CD8-positive, alpha-beta memory T cell (primary cell): ENCODE measurements at places on chromosomes 16 and 17.
A peak's percentile ranks its signal among the peaks of the same experiment; 100 is the strongest.

- H3K27ac ChIP-seq: no peak overlapping the region
- DNase-seq: no peak
- H3K27me3 ChIP-seq: no peaks in the 10 kb centered on the region
- peak overlapping the region; percentile 72 for H3K4me3 ChIP-seq
- H3K36me3 ChIP-seq: no peaks in the 10 kb centered on the region
Observed at GRCh38 chr17:50056961-50057330, 1.0 kb downstream of the ITGA3 start.

DNA sequence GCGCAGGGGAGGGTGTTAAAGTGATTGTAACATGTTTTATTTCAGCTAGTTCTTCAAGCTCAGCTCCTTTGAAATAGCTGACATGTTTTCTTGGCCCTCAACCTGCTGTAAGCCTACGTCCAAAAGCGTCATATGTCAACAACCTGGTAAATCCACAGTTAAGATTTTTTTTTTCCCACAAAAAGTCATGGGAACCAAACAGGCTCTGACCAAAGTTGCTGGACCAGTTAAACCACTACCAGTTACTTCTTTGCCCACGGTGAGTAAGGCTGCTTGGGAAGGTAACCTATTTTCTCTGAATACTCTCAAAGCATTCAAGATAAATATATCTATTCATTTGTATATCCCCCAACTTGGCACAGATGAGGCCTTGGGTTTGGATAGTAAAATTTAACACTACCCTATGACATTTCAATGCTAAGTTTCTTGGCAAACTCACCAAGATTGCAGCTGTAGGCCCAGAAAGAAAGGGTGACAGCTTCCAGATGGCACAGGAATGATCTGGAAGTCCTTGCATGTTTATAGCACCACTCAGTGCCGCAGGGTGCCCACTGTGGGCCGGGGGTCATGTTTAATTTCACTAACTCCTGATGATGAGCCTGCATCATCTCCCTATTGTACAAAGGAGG lies 166.2 kb downstream of the XYLT1 start:
- no peak for DNase-seq
- H3K4me3 ChIP-seq: no peak overlapping the region

DNA sequence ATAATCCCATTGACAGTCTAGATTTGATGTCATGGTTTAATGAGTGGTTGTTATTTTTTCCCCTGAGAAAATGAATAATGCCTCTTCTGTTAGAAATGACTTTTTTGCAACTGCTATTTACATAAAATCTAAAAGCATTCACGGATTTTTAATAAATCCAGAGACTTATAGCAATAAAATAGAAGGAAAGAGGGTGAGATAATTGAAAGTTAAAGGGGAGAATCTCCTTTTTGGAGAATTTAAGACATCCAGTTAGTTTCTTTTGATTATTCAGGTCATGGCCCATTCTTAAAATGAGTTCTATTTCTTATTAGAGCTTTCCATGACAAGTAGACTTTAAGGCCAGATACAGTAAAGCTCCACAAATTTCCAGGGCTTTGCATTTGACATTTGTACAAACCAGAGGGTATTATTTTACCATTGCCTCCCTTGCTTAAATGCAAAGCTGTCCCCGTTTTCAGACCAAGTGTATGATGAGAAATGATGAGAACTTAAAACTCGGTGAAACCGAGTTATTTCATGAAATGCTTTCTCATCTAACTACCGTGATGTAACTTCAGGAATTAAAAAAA lies 789.0 kb upstream of the SOX9 start:
- no peak overlapping the region for H3K27ac ChIP-seq
- no peaks in the 10 kb centered on the region for H3K36me3 ChIP-seq
- no peaks in the 10 kb centered on the region for H3K27me3 ChIP-seq

GRCh38 chr17:6688944-6689343 lies 24.2 kb downstream of the SLC13A5 start:
- H3K27ac ChIP-seq: no peak overlapping the region
- no peaks in the 10 kb centered on the region for H3K27me3 ChIP-seq
- H3K4me3 ChIP-seq: no peak overlapping the region
- DNase-seq: no peak

DNA sequence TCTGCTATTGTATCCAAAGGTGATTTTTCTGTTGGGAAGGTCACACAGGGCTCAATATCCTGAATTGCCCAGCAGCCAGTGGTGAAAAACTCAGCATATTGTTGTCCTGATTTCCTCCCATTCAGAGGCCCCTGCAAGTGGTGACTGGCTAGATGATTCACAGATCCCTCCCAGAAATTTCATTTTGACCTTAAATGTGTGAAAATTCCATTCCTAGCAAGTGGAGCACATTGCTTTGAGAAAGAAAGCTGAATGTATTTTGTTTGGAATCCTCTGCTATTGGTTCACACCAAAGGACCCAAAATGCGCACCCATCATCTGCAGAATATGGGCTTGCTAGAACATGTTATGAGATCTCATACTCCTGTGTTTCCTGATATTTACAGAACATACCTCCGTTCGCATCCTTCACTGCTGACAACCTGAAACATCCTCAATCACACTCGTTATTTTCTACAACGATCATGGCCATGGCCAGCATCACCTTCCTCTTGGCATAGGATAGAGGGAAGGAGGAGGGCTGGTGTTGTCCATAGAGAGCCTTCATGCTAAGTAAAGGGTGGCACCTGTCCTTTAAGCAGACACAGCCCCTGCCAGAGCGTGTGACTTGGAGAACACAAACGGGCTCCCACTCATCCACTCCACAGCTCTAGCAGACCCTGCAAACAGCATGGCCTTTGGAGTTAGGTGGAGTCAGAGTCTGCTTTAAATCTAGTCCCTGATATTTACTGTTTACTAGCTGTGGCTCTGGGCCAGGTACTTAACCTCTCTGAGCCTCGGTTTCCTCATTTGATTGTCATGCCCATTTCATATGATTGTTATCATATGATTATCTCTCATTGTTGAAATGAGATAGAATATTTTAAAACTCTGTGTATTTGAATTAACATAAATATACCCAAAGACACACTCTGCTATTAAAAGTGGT lies 30.4 kb upstream of the NFAT5 start:
- no peaks in the 10 kb centered on the region for H3K36me3 ChIP-seq
- DNase-seq: no peak
- H3K27ac ChIP-seq: no peak overlapping the region
- no peaks in the 10 kb centered on the region for H3K27me3 ChIP-seq

- no peaks in the 10 kb centered on the region for H3K27me3 ChIP-seq
- no peaks in the 10 kb centered on the region for H3K4me1 ChIP-seq
- DNase-seq: no peak
- peaks cover 14% of the 10 kb centered on the region for H3K36me3 ChIP-seq
- no peak overlapping the region for H3K4me3 ChIP-seq
Observed at GRCh38 chr16:67445913-67446907, 15.3 kb downstream of the HSD11B2 start.

DNA sequence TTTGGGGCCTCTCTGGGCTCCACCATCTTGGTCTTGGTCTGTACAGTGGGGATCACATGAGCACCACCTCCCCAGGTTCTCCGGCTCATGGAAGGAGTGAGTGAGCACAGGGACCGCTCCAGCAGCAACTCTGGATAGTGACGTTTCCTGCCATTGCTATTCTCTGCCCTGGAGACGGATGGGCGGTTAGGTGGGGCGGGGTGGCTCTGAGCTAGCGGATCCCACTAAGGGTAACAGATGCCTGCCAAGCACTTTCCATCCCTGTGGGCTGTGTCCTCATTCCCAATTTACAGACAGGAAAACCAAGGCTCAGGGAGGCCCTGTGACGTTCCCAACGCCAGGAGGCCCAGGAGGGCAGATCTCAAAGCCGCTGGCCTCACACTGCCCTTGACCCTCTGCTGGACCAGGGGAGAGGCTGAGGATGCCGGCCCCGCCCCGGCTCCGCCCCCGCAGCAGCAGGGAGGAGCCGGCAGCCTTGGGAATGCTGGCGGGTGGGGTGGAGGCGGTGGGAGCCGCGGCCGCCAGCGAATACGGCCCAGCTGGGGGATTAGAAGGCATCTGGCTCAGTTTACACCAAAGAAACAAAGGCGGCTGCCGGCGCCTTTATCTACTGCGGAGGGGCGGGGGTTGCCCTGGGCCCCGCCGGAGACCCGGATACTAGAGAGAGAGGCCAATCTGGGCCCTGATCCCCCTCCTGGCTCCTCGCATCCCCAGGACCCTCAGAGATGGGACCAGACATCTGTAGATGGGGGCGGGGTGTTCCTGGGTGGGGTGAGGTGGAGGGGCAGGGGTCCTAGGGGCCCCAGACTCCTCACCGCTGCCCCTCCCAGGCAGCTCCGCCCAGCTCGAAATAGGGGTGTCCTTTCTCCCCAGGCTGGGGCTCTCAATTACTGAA lies 122.3 kb upstream of the CIBAR2 start:
- no peak overlapping the region for H3K27ac ChIP-seq
- H3K36me3 ChIP-seq: no peaks in the 10 kb centered on the region
- peaks cover 7% of the 10 kb centered on the region for H3K27me3 ChIP-seq
- no peaks in the 10 kb centered on the region for H3K4me1 ChIP-seq
- no peak overlapping the region for H3K4me3 ChIP-seq
- DNase-seq: no peak

- H3K27ac ChIP-seq: no peak overlapping the region
- DNase-seq: no peak
- H3K27me3 ChIP-seq: no peaks in the 10 kb centered on the region
- no peaks in the 10 kb centered on the region for H3K4me1 ChIP-seq
Observed at GRCh38 chr17:41639492-41640473, 15.4 kb upstream of the KRT17 start.
